Activated T-cell treated with anti-CD3 and anti-CD28 coated beads, Interleukin-2, amount 50 U/mL, for 72 hours (primary cell): ENCODE measurements at places on chromosomes 1 and 21.

GRCh38 chr1:88985692-88986091 lies 6.7 kb downstream of the KYAT3 start:
- DNase-seq, result no peak

DNA sequence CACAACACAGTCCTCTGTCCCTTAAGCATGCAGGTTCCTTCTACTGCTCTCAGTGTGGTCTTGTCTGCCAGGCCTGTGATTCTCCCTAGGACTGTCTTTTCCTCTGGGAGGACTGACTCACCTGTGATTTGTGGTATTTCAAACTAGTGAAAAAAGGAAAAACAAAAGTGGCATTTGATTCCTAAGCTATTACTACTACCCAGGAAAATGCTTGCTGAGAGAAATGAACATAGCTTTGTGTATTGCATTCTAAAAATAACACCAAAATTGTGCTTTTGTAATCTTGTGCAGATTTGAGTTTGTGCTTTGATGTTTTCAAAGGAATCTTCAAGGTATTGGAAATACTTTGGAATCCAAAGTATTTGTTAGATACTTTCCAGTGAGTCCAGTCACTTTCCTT lies 57.0 kb downstream of the GPR161 start:
- no peak for DNase-seq

- no peak for DNase-seq
Measured at GRCh38 chr1:53260631-53261247, 22.4 kb upstream of the MAGOH start.

- no peak for DNase-seq
Measured at GRCh38 chr1:56532350-56532683, 47.0 kb downstream of the PLPP3 start.

- no peak for DNase-seq
Measured at GRCh38 chr1:51326839-51327238, 3.5 kb downstream of the TTC39A start.

- no peak for DNase-seq
Measured at GRCh38 chr1:25186161-25187007, 45.9 kb downstream of the SYF2 start.

DNA sequence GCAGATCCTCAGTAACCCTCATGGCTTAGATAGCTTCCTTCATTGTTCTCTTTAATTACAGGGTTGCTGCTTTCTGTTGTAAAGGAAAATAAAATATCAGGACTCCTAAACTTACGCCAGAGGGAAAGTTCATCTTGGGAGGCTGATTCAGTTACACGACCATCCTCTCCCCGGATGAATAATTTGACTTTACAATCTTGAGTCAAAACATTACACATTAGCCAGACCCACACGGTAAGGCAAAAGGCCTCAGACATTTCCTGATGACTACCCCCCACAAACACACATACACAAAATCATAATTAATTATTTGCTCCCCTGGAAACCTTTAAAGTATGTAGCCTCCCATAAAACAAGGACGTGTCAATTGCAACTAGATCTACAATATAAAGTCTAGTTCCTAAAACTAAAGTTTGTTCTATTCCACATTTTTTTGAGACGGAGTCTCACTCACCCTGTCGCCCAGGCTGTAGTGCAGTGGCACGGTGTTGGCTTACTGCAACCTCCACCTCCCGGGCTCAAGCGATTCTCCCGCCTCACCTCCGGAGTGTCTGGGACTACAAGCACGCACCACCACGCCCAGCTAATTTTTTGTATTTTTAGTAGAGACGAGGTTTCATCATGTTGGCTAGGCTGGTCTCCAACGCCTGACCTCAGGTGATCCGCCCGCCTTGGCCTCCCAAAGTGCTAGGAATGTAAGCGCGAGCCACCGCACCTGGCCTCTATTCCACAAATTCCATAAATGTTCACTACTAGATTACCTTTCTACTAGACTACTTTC lies 830 bp upstream of the PRDX1 start:
- DNase-seq, result peak; percentile 14

GRCh38 chr1:23554481-23555269 lies 4.6 kb downstream of the ID3 start:
- peak; percentile 86 for DNase-seq

GRCh38 chr1:48177257-48177656 lies 45.3 kb upstream of the SLC5A9 start:
- DNase-seq, result no peak

- no peak for DNase-seq
Measured at GRCh38 chr1:210755991-210756659, 377.8 kb downstream of the KCNH1 start.

DNA sequence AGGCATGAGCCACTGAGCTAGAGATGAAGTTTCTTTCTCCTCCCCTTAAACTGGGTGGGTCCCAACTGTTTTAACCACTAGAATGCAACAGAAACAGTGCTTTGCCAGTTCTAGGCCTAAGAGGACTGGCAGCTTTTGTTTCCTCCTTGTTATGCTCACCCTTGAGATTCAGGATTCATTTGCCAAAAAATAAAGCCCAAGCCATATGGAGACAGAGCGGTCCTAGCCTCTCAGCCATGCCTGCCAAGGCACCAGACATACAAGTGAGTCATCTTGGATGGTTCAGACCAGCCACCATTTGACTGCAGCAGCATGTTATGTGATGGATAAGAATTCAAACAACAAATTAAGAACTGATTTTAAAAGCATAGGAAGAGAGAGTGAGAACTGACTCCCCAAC lies 38.1 kb upstream of the STUM start:
- DNase-seq, result no peak

DNA sequence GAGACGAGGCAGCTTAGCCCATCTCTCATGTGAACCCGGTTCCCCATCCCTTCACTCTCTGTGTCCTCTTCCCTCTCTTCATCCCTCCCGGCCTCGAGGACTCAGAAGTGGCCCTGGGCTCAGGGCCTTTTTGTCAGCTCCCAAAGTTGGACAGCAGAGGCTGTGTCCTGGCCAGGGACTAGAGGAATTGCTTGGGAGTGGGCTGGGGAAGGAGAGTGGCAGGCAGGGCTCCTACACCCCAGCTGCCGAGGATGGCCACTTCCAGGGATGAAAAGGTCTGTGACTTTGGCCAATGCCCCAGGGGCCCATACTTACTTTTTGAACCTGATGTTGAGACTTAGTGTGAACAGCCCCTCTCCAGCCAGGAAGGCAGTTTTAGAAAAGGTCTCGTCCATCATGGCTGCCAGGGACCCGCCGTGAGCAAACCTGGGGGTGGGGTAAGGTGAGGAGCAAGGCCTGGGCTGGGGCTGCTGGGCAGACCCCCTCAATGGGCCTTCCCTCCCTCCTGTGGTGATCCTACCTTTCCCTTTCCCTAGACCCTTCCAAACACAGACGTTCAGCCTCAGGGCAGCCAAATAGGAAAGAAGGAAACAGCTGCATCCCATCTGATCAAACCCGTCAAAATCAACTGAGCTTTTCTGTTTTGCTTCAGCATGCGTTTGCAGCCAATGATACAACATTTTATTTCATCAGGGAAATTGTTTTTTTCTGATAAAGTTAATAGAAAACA lies 5.5 kb downstream of the THEM5 start:
- DNase-seq, result no peak
